PC-3 (cell line): ENCODE measurements at places on chromosomes 6 and 20. TPM values are rescaled to one million over a fixed set of nuclear protein-coding genes. Genes with fewer than 3 reads are reported as not detected.

CLPSL2 gene
- total RNA-seq: not detected in 2 replicates

DNA sequence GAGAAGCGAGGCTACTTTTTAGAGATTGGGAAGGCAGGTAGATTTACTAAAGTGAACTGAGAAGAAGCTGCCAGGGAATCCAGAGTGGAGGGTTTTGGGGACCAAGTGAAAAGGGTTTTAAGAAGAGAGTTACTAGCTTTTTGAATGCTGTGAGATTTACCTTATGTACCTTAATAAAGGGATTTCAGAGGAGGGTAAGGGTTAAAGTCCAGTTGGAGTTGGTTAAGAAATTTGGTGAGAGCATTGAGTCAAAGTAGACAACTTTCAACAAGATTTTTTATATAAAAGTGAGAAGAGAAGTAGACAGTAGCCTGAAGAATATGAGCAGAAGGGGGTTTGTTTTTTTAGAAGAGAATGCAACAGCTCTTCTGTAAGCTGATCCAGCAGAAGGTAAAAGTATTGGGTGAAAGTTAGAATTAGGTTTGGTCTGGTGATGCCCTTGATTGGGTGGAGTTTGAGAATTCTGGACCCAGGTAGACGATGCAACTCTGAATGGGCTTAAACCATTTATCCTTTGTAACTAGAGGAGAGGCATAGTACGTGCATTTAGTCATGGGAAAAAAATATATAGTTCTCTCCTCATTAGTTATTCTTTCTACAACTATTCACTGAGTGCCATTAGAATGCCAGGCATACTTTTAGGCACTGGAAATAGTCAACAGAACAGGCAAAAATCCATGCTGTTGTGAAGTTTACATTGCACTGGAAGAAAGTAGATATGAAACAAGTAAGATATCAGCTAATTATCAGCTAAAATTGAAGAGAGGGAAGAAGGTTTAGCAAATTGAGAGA is 44.8 kb downstream of the ATRN start:
- H3K36me3 ChIP-seq: no peaks in the 10 kb centered on the region
- no peak overlapping the region for H3K4me3 ChIP-seq
- no peak overlapping the region for H3K27ac ChIP-seq
- H3K27me3 ChIP-seq: no peaks in the 10 kb centered on the region

DNA sequence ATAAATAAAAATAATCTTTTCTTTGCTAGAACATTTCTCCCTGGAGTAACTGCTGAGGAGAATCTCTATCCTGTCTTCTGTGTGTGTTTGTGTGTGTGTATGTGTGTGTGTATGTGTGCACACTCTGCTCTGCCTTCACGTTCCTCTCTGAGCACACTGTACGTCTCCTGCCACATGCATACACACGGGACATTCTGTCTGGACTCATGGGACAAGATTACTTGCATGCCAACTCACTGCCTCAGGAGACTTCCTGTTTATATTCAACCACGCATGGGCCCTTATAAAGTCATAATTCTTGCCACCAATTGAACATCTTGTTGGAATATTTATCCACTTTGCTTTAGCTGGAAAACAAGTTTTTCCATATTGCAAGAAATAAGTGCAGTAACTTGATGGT is 930.6 kb downstream of the KIF16B start:
- no peak overlapping the region for H3K27ac ChIP-seq
- peak; percentile 31 for DNase-seq
- no peaks in the 10 kb centered on the region for H3K27me3 ChIP-seq
- H3K4me3 ChIP-seq: no peak overlapping the region
- no peaks in the 10 kb centered on the region for H3K36me3 ChIP-seq

GRCh38 chr20:50831622-50832021 is 36.8 kb downstream of the BCAS4 start:
- H3K27ac ChIP-seq: no peak overlapping the region
- DNase-seq: no peak
- H3K36me3 ChIP-seq: no peaks in the 10 kb centered on the region
- H3K27me3 ChIP-seq: no peaks in the 10 kb centered on the region
- no peak overlapping the region for H3K4me3 ChIP-seq

- no peaks in the 10 kb centered on the region for H3K4me1 ChIP-seq
- no peak overlapping the region for H3K4me3 ChIP-seq
- H3K27me3 ChIP-seq: peaks cover 49% of the 10 kb centered on the region
- DNase-seq: no peak
- no peaks in the 10 kb centered on the region for H3K36me3 ChIP-seq
Observed at GRCh38 chr6:8130399-8130798, 28.1 kb upstream of the EEF1E1 start.

- no peak for DNase-seq
- no peak overlapping the region for H3K4me3 ChIP-seq
- H3K36me3 ChIP-seq: no peaks in the 10 kb centered on the region
- no peaks in the 10 kb centered on the region for H3K27me3 ChIP-seq
- H3K27ac ChIP-seq: no peak overlapping the region
Observed at GRCh38 chr20:56433221-56433879, 21.3 kb downstream of the CASS4 start.

DNA sequence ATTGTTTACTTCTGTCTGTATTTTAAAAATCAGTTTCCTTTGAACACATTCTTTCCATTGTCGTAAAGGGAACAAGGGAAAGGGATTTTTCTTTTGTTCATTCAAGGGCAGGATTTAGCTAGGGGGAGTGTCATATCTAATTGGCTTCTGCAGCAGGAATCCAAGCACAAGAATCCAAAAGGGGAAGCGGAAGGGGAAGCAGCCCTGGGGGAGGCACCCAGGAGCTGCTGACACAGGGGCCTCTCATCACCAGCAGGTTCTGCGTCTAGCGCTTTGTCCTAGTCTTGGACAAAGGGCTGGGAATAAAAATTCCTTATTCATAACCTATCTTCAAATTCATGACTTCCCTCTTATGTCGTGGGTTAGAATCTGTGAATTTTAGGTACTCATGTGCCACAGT is 13.7 kb downstream of the RIPK1 start:
- no peak overlapping the region for H3K4me3 ChIP-seq
- H3K36me3 ChIP-seq: peaks cover 58% of the 10 kb centered on the region
- no peaks in the 10 kb centered on the region for H3K27me3 ChIP-seq
- no peak for DNase-seq
- H3K4me1 ChIP-seq: no peaks in the 10 kb centered on the region

DNA sequence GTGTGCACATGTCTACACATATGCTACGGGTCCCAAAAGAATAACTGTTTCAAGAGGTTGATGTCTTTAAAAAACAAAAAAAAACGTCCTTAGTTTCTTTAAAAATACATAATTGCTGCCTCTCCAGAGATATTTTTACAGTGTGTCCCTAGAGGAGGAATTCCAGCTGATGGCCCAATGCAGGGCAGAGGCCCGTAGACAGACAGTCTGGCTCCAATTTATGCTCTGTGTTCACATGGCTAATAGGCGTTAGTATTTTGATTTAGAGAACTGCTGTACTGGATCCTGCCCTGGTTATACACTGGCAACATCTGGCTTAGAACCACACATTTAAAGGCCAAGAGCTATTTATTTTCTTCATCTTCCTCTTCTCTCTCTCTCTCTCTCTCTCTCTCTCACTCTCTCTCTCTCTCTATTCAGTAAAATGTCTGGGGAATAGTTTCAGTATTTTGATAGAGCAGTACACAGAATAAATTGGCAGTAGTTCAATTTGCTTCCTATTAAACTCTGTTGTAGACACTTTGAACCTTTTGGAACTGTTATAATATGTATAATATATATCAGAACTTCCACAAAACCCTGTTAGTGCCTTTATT is 260.6 kb downstream of the EYA4 start:
- no peak overlapping the region for H3K4me3 ChIP-seq
- H3K36me3 ChIP-seq: no peaks in the 10 kb centered on the region
- no peak overlapping the region for H3K27ac ChIP-seq
- 0 out of 2 replicates have a peak, but pooled peaks cover 3% of the 10 kb centered on the region for H3K4me1 ChIP-seq
- no peaks in the 10 kb centered on the region for H3K27me3 ChIP-seq

GRCh38 chr6:67757465-67758033 is 877.5 kb upstream of the ADGRB3 start:
- no peaks in the 10 kb centered on the region for H3K36me3 ChIP-seq
- DNase-seq: no peak
- H3K4me1 ChIP-seq: no peaks in the 10 kb centered on the region
- H3K27me3 ChIP-seq: no peaks in the 10 kb centered on the region

- H3K27ac ChIP-seq: no peak overlapping the region
- H3K36me3 ChIP-seq: no peaks in the 10 kb centered on the region
- no peak overlapping the region for H3K4me3 ChIP-seq
- H3K4me1 ChIP-seq: no peaks in the 10 kb centered on the region
- H3K27me3 ChIP-seq: no peaks in the 10 kb centered on the region
Observed at GRCh38 chr6:51915098-51915497, 172.3 kb downstream of the PKHD1 start.

TCF21 gene
- total RNA-seq: not detected in 2 replicates

NRSN1 gene
- total RNA-seq: not detected in 2 replicates

FAM83C gene
- total RNA-seq: 0.12 TPM in 1 of 2 replicates, not detected in the other

DNA sequence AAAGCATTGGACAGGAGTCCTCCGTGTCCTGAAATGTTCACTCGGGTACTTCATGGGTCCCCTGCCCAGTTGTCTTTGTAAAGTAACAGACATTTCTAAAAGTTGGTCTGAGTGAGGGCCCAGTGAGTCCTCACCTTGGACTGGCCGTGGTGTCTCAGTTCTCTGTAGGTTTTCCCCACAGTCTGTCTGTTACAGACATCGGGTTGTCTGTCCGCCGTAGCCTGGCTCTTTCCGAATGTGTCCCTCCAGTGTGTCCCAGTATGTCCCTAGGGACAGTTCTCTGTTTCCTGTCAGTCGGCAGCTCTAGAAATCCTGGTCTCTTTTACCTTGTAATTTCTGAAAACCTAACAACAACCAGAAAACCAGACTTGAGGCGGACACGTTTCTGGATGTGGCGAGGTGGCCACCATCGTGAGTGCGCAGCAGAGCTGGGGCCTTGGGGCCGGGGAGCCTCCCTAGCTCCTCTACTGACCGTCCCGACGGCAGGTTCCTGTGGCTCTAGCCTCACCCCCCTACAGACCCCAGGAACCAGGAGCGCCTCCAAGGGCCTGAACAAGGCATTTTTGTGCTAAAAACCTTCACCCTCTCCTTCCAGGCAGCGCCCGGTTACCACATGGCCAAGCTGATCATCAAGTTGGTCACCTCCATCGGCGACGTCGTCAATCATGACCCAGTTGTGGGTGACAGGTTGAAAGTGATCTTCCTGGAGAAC is 42.2 kb downstream of the PYGB start:
- no peak overlapping the region for H3K27ac ChIP-seq
- no peaks in the 10 kb centered on the region for H3K4me1 ChIP-seq
- no peaks in the 10 kb centered on the region for H3K27me3 ChIP-seq
- no peak for DNase-seq
- H3K36me3 ChIP-seq: peaks cover 68% of the 10 kb centered on the region

ELOVL5 gene
- 57.2 and 62.7 TPM in 2 replicates for total RNA-seq

GRCh38 chr20:14415467-14415866 is 78.1 kb upstream of the FLRT3 start:
- no peaks in the 10 kb centered on the region for H3K36me3 ChIP-seq
- no peak overlapping the region for H3K27ac ChIP-seq
- H3K27me3 ChIP-seq: no peaks in the 10 kb centered on the region

DNA sequence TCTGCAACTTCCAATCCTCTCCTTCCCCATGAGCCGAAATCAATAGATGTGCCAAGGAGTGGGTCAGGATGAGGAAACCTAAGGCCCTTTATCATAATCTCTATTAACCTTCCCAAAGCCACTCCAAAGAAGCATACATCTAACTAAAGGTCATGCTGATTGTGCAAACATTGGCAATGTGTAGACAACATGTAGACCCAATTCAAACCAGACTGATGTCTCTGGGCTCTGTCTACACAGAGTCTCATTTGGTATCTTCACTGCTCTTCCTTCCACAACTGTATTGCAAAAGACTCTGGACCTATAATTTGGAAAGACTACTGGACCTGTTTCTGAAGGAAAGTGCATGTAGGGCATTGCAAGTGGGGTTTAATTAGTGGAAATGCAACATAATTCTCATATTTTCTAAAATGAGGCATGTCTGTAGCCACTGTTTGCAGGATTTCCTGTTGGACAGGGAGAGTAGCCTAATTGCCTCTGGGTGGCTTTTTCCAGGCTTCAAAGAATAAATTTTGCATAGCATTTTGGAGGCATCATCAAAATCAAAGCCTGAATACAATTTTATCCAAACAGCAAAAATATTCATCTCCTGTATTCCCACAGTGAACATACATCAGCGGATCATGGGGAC is 35.0 kb upstream of the MLIP start:
- H3K27ac ChIP-seq: no peak overlapping the region
- no peaks in the 10 kb centered on the region for H3K4me1 ChIP-seq
- no peaks in the 10 kb centered on the region for H3K36me3 ChIP-seq
- no peaks in the 10 kb centered on the region for H3K27me3 ChIP-seq
- no peak overlapping the region for H3K4me3 ChIP-seq

DNA sequence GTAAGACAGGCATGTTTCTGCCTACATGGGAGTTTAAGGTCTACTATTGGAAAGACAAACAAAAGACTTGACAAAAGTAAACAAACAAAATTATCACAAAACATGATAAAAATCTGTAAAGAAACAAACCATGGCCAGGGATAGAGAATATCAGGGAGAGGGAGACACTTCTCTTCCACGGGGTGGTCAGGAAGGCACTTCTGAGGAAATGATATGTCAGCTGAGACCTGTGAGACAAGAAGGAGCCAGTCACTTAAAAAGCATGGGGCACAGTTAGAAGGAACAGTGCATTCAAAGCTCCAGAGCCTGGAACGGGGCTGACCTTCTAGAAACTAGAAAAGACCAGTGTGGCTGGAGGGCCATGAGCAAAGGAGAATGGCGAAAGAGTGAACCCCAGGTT is 35.1 kb upstream of the SLC16A10 start:
- H3K27ac ChIP-seq: no peak overlapping the region
- H3K4me1 ChIP-seq: no peaks in the 10 kb centered on the region
- no peaks in the 10 kb centered on the region for H3K27me3 ChIP-seq
- no peaks in the 10 kb centered on the region for H3K36me3 ChIP-seq
- DNase-seq: no peak

DNA sequence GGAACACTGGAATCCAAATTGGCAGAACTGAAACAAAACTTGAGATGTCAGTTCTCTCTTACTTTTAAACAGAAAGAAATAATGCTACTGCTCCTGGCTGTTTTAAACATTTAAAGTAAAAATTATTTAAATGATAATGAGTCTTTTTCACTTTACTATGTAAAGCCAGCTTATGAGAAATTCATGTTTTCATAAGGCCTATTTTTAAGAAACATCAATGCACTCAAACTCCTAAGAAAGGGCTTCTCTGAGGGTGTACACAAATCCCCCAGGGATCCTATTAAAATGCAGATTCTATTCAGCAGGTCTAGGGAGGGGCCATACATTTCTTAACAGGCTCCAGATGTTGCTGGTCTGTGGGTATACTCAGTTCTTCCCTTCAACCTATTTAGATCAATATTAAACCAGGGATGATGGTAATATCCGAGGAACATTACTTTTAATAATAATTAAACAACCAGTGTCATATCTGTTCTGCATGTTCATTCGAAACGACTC is 2.3 kb downstream of the FERMT1 start:
- no peaks in the 10 kb centered on the region for H3K27me3 ChIP-seq
- peaks cover 25% of the 10 kb centered on the region for H3K4me1 ChIP-seq
- no peak overlapping the region for H3K27ac ChIP-seq
- peaks cover 34% of the 10 kb centered on the region for H3K36me3 ChIP-seq

- H3K36me3 ChIP-seq: no peaks in the 10 kb centered on the region
- H3K4me3 ChIP-seq: no peak overlapping the region
- no peak for DNase-seq
- H3K27ac ChIP-seq: no peak overlapping the region
- no peaks in the 10 kb centered on the region for H3K27me3 ChIP-seq
Observed at GRCh38 chr6:104226790-104227446, 632.8 kb downstream of the HACE1 start.

TRAPPC3L gene
- not detected in 2 replicates for total RNA-seq

SMLR1 gene
- total RNA-seq: not detected in 2 replicates
